ENCODE measurements at places on chromosomes 2 and 18.

DNA sequence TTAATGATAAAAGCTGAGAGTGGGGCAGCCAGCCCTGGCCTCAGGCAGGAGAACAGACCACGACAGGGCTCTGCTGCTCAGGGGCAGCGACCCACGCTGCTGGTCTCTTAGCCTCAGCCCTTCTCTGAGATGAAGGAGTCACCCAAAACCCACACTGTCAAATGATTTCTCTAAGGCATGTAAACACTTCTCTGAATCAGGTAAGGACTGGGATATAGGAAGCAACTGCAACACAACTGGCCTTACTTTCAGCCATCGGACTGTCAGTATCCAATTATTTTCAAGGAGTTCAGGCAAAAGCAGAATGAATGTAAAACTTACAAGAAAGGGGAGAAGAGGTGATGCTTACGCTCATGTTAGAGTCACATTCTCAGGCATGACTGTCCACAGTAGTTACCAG, 21.8 kb downstream of the ERFE start:
- DNase-seq = no peak

DNA sequence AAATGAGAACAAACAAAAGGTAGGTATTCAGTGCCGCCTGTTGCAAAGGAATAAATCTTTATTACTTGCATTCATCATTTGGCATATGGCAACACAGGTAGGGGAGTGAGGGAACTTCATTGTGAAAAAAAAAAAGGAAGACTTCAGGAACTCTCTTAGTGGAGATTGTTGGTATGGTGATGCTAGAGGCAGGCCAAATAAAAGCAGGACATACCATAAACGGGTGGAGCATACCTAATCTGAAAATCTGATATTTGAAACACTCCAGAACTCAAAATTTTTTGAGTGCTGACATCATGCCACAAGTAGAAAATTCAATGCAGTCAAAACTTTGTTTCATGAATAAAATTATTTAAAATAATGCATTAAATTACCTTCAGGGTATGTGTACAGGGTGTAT, 425.8 kb upstream of the SYT4 start:
- DNase-seq = no peak

GRCh38 chr2:61853086-61853846, 594 bp downstream of the FAM161A start:
- DNase-seq = no peak

GRCh38 chr2:181165199-181165868, 184.9 kb downstream of the UBE2E3 start:
- no peak for DNase-seq

- no peak for DNase-seq
These were observed 23.4 kb upstream of the CERS6 start for GRCh38 chr2:168432565-168433186.

GRCh38 chr2:190413421-190413820, 5.3 kb downstream of the MFSD6 start:
- DNase-seq = no peak

DNA sequence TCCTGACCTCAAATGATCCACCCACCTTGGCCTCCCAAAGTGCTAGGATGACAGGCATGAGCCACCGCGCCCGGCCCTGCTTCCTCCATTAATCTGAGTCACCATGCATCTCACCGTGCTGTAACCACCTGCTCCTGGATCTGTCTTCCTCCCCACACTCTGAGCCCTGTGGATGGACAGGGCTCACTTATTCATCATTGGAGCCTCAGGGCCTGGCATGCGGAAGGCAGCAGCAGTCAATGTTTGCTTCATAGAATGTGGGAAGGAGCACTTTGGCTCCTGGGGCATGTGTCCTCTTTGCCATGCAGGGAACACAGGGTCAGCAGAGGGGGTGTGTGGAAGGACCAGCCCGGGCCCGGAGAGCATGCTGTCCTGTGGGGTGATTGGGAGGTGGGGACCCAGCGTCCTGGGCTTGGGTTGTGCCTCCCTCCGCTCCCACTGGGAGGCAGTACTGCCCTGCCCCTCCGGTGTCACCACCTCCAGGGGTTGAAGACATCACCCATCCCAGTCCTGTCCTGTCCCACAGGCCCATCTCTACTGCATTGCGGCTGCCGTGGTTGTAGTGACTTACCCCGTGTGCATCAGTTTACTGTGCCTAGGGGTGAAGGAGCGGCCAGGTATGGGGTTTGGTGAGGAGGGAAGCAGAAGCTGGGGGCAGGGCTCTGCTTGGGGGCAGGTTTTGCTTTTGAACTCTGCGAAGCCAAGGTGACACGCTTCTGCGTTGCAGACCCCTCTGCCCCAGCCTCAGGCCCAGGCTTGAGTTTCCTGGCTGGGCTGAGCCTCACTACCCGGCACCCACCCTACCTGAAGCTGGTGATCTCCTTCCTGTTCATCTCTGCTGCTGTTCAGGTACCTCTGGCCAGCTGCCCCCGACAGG, 11.5 kb downstream of the MFSD2B start:
- DNase-seq = no peak

DNA sequence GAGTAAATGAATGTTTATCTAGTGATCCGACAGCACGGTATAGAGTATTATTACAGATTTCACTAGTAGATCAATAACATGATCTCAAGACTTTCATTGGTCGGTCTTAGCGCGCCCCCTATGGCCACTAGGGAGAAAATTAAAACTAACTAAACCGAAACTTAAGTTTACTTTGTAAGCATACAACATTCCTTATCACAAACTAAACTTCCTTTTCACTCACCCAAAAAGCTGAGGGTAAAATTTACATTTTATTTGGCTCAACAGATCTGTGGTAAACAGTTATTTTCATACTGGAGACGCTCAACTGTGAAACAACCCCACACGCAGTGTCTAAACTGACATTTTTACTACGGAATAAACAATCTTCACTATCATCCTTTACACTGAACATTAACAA, 215.6 kb upstream of the MAP2 start:
- DNase-seq = no peak

GRCh38 chr2:3778851-3779495, 75.6 kb downstream of the DCDC2C start:
- no peak for DNase-seq

- DNase-seq = no peak
These were observed 35.4 kb downstream of the MC2R start for GRCh38 chr18:13879937-13880336.

- no peak for DNase-seq
These were observed 90.5 kb downstream of the LRATD1 start for GRCh38 chr2:14722904-14723570.

DNA sequence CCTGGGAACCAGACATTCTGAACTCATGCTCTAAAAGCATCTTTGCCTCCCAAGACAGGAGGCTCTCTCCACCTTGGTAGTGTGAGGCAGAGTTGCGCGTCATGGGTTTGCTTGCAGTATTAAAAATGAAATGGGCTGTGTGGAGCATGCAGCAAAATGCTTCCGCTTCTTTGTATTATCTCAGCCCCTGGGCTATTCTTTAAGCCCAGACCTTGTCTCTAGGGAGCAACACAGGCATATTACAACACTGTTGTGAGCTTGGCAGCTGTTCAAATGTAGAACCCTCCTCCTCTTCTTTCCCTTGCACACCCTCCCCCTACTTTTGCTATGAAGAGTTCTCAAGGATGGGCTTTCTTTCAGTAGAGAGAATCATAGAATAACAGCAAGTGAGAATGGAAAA, 185.1 kb upstream of the LHCGR start:
- DNase-seq = no peak

- no peak for DNase-seq
These were observed 6.2 kb upstream of the MATN3 start for GRCh38 chr2:20018601-20019152.

DNA sequence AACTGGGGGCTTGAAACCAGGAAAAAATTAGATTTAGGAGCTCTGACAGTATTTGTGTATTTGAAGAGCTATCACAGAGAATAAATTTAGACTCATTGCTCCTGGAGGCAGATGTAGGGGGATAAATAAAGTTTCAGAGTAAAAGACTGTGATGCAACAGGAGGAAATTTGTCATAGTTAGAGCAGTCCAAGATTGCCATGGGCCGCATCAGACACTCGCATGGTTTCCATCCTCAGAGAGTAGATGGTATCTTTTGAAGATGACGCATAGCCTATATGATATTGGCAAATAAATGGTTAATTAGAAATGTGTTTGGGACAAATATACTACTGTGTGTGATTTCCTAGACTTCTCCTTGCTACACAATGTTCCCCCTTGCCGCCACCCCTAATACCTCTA, 170.5 kb downstream of the FTCDNL1 start:
- no peak for DNase-seq

- no peak for DNase-seq
These were observed 79.7 kb downstream of the AGAP1 start for GRCh38 chr2:235573331-235574221.

DNA sequence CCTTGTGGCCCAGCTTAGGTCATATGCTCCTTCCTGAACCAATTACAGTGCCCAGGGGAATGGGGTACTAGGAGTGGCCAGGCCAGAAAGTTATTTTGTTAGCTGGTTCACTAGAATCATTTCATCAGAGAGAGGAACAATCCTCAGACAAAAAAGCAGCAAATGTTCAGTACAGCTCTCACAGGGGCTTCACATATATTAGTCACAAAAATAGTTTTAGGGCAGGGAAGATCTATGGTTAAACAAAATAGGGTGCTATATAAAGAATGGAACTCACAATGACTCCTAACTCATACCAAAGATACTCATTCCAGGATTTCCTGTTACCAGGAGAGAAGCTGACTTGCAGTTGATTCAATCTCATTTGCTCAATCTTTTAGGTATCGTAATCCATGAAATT, 71.0 kb downstream of the CWC22 start:
- DNase-seq = no peak

DNA sequence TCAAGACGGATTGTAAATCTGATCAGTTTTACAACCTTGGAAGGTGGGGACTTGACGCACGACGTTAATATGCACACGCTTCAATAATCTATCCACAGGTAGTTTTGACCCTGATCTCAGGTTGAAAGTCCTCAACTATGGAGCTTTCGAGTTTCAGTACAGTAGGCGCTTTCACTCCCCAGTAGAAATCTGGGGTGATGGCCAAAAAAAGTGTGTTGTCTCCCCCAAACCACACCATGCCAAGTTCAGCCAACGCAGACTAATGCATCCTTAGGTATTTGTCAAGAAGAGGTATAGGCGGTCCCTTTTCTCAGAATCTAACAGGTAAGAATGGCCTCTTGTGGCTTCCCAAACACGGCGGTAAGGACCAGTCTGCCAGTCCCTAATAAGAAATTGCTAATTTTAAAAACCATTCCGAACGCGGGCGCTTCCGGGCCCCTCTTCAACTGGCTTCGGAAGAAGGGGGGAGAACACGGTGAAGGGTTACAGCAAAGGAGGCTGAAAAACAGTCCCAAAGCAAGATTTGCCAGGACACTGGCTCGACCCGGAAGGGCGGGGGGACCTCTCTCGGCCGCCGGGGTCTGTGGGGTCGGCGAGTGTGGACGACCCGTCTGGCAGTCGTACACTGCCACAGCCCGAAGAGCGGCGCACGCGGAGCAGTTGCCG, 659 bp downstream of the FAM210A start:
- no peak for DNase-seq

DNA sequence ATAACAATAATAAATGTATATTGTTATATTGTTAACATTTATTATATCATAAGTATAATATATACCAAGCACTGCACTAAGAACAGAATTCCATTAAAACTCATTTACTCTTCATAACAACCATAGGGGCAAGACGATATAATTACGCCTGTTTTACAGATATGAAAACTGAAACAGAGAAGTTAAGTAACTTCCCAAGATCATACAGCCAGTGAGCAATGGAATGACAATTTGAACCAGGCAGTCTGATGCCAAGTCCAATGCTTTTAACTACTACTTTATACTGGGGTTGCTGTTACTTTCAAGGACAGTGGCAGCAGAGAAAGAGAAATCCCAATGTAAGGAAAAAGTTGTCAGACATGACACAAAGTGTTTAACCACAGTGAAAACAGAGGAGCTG, 338.8 kb upstream of the ID2 start:
- DNase-seq = no peak

DNA sequence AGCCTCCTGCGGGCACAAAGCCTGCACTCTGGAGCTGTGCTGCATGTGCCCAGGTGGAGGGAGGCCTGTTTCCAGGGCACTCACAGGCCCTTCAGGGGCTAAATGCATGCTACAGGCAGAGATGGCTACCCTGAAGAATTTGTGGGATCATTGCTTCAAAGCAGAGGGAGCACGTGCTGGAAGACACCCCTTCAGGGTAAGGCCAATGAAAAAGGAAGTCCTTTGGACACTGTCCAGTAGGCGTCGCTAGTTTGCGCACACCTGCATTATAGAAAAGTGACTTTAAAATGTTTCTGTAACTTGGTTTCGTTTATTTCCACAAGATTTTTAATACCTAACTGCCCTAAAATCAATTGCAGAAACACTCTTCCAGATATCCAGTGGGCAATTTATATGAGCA, 325.3 kb downstream of the ZNF516 start:
- DNase-seq = no peak

GRCh38 chr18:12314591-12315305, 6.7 kb downstream of the TUBB6 start:
- no peak for DNase-seq

DNA sequence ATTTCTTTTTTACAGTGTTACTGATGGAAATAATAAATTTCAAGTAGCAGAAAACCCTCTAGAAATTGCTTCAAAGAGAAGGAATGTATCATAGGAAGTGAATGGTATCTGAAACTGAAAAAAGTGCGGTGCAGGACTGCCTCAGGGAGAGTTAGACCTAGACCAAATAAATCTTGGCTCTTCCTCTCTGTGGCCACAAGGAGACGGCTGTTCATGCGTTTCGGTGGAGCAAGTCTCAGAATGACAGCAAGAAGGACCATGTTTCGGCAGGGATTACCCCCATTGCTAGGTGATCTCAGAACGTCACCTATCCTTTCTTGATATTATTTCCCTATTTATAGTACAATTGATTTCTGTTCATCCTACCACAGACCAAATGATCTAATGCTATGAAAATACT, 522.3 kb downstream of the SOX11 start:
- no peak for DNase-seq

GRCh38 chr2:23093513-23093912, 291.5 kb upstream of the KLHL29 start:
- DNase-seq = no peak

- no peak for DNase-seq
These were observed 283.2 kb downstream of the SOX11 start for GRCh38 chr2:5975401-5975800.

DNA sequence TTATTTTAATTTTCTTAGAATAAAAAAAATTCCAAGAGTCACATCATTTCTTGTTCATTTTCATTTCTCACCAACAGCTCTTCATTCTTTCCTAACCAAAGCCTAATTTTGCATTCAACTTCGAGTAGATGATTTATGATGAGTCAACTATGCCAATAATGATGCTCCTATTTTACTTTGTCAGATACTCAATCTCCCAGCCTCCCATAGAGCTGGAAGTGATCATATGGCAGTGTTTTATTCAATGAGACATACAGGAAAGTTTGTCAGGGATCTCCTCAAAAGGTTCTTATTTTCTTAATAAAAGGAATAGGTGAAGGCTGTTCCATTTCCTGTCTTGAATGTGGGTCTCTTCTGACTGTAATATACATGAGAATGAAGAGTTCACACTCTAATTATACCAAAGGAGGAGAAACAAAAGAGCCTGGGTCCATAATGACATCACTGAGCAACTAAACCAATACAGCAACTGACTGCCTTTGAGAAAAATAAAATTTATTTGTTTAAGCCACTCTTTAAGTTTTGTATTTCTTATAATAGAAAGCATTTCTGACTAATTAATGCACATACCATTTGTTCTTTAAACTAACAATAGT, 231.2 kb upstream of the CYP26B1 start:
- no peak for DNase-seq

All from astrocyte of the cerebellum (primary cell).